ENCODE measurements at places on chromosomes 5 and 9. TPM values are rescaled to one million over a fixed set of nuclear protein-coding genes. Genes with fewer than 3 reads are reported as not detected.

- DNase-seq: no peak
These were observed 37.5 kb downstream of the NUP214 start for GRCh38 chr9:131162886-131163285.

DNA sequence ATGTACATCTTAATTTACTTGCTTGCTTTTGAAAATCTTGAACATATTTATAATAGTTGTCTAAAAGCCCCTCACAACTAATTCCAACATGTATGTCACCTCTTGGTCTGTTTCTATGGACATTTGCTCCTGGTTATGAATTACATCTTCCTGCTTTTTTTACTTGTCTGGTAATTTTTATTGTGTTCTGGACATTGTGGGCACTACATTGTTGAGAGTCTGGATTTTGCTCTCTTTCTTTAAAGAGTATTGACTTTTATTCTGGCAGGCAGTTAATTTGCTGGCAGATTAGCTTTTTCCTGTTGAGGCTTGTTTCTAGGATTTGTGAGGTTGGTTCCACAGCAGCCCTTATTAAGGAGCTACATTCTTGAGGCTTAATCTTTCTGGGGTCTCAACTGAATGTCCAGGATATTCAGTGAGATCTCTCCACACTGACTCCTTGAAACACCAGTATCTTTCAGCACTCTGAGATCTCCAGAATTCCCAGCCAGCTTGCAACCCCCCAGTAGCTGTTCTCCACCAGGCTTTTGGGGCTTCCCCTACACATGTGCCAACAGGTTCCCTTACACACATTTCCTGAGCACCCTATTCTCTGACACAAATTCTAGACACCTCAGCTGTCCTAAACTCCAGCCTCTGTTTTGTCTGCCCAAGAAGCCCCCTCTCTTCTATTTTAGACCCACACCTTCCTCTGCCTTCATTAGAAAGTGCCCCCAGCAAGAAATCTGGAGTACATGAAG is 27.4 kb downstream of the KIAA1191 start:
- no peak for DNase-seq

DNA sequence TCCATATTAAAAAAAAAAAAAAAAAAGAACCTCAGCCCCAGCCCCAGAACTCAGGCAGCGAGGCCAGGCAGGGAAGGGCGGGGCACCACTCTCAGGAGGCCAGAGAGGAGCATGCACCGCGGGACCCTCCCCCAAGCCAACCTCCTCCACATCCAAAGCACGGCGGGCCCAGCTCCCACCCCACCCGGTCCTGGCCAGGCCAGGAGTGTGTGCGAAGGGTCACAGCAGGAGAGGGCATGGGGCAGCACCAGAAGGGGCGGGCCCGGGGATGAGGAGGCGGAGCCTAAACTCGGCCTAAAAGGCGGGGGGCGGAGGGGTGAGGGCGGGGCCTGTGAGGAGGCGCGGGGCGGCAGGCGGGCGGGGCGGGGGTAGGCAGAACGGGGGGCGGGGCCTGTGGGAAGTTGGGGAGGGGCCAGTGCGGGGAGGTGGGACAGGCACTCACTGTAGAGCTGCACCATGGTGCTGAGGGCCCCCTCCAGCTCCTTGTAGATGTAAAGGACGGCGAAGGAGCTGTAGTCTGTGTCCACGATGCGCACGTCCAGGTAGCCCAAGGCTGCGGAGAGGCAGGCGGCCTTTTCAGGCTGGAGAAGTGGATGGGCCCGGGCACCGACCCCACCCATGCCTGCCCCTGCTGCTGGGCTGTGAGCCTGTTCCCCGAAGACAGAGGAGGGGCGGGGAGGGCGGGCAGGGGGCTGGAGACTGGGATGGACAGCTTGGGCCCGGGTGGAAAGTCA is 1.2 kb downstream of the LCN15 start:
- DNase-seq: no peak

GRCh38 chr5:80591352-80591751 is 21.3 kb upstream of the ANKRD34B start:
- peak; percentile 87 for DNase-seq

- DNase-seq: no peak
These were observed 60.0 kb downstream of the DROSHA start for GRCh38 chr5:31471916-31472315.

- no peak for DNase-seq
These were observed 130.7 kb upstream of the TBCA start for GRCh38 chr5:77906806-77907205.

DNA sequence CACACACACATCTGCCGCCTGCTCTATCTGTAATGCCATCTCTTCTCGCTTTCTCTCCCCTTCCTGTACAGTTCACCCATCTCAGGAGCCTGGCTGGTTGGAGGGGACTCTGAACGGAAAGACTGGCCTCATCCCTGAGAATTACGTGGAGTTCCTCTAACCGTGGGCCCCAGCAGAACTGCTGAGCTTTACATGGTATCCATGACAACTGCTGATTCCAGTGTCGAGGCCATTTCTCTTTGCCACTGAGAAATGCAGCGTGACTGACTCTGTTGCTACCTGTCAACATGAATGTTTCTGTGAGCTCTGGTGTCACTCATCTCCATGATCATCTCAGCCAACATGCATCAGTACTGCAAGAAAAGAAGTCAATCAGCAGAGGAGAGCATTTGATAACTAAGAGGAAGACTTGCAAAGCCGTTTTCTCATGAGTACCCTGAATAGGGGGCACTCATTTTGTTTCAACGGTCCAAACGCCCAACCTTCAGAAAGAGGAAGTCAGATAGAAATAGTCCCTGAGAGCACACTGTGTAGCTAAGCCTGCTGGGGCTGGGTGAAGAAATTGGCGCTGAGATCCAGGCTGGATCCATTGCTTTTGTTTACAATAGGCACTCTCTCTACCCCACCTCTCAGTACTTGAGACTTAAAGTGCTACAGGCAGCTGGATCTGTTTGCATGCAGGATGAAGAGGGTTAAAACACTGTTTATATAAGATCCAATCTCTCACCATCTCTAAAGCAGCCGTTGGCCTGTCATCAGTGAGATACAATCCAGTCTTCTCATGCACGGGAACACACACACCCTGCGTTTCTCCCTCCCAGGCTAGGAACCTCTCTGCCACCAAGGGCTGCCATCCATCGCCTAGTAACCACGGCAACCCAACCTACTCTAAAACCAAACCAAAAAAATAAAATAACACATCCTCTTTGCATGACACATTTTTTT is 180.9 kb downstream of the NR3C1 start:
- DNase-seq: no peak

- no peak for DNase-seq
These were observed 12.5 kb downstream of the SRFBP1 start for GRCh38 chr5:121974261-121974660.

DNA sequence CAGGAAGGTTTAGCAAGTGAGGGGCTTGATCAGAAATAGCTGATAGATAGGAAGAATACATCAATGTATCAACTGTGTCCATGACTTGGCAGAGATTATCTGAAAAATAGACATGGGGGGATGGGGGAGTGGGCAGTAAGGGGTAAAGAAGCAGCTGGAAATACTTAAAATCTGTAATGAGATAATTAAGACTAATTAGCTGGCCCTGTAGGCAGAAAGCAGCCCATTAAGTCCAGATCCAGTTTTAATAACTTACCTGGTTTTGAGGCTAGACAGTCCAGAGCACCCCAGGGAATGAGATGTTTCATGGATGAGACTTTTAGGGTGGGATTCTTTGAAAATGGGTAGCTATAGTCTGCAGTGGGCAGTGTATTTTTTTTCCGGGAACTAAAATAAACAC is 116.9 kb upstream of the TLX3 start:
- DNase-seq: no peak

- no peak for DNase-seq
These were observed 40.3 kb downstream of the TNFAIP8 start for GRCh38 chr5:119396030-119396664.

GRCh38 chr9:135376511-135377265 is 102.9 kb upstream of the PPP1R26 start:
- no peak for DNase-seq

GRCh38 chr9:103068753-103069152 is 73.6 kb downstream of the CYLC2 start:
- DNase-seq: no peak

DNA sequence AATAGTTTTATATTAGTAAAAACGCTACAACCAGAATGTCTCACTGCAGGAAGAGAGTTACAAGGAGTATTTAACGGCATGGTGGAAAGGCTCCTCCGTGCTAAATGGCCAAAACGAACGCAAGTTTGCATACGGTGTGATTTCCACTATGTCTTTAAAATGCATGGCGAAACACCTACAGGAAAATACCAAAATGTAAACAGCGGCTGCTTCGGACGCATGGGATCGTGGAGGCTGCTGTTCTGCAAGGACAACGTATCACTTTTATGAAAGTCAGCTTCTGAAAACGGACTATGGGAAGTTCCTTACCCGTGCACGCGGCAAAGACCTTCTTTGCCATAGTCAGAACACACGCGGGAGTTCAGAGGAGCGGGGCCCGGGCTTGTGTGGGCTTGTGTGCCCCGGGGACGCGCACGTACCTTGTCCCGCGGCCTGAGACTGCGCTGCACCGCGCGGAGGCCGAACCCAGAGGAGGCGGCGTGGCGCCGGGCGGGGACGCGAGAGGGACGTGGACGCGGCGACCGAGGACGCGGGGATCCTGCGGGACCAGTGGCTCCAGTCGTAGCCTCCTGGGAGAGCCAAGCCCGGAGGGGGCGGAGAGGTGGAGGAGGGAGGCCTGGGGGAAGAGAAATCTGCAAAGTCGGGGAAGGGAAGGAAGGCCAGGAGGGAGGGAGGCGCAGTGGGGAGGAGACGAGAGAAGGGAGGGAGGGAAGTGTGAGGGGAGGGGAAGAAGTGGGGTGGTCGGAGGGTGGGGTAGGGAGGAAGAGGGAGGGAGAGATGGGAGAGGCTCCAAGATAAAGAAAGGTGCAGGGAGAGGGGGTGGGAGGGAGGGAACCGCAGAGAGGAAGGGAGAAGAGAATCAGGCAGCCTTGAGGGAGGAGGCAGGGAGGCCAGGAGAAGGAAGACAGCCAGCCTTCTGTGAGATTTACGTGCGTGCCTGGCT is at the start of gene CMBL:
CMBL (minus strand) TSS at position 697 of the 943 bp plus-strand sequence. CDS start 17,140 bp downstream, outside the sequence.
- no peak for DNase-seq

DNA sequence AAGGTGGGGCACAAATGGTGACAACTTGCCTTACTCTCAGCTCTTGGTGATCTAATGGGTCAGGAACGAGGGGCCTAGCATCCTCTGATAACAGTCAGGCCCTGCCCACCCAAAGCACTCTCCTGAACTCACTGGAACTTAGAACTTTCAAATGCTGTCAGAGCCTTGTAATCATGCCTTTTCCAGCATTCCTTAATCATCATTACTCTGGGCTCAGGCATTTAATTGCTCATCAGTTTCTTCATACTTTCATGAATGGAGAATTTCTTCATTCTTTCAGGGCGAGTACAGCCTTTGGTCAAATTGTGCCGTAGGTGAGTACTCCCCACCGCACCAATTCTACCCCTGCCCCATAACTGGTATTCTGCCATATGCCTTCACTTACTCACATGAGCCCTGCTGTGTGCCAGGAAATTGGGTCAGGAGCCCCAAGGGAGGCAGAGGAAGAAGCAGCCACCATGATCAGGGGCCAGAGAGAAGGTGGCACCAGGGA is 30.2 kb upstream of the DUSP1 start:
- peak; percentile 83 for DNase-seq

DNA sequence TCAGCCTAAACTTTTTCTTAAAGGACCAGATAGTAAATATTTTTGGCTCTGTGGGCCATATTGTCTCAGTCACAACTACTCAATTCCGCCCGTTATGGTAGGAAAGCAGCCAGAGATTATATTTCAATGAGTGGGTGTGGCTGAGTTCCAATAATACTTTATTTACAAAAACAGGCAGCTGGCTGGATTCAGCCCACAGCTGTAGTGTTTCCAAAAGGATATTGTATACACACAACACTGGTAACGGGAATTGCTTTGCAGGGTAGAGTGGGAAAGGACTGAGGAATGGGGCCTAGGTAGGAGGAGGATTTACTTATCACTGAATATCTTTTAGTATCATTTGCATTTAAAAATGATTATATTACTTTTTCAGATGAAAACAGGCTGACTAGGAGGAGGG is 21.0 kb downstream of the GCNT4 start:
- DNase-seq: no peak

DNA sequence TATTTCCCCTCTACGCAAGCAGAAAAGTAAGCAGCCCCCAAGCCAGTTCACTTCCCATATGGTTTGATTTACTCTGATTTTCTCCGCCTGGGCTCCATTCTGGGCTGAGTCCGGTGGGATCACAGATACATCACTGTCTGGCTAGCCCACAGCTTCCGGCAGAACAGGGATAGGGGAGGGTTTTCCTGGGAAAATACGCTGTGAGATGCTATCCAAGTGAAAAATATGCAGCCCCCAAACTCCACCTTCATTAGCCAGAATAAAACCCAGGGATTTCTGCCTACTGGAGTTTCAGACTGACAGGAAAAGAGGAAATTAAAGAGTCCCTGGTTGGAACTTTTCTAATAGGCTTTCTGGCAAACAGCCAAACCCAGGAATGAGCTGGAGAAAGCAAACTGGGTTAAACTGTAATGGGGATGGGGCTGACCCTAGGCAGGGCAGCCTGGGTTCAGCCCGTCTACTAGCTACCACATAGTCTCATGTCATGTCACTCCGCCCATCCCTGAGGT is 16.9 kb upstream of the NIPAL4 start:
- no peak for DNase-seq

DNA sequence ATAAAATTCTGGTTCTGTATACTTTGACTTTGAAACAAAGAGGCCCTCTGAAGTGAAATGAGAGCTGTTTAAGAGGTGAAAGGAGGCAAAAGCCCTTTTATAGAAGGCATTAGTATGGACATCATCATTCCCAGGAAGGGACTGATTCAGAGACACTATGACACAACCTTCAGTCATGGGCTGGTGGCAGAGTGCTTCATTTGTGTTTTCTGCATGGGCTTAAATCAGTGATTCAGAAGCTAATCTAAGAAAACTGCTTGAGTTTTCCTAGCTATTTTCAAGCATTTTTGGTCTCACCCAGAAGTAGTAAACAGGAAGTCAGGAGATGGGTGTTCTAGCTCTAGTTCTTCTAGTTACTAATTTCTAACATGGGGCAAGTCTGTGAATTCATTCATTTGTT is 288.9 kb downstream of the TRPM3 start:
- DNase-seq: peak; percentile 14

GRCh38 chr5:152221721-152222629 is 183.1 kb downstream of the NMUR2 start:
- no peak for DNase-seq

- no peak for DNase-seq
These were observed 17.3 kb downstream of the DAPK1 start for GRCh38 chr9:87515006-87515405.

DNA sequence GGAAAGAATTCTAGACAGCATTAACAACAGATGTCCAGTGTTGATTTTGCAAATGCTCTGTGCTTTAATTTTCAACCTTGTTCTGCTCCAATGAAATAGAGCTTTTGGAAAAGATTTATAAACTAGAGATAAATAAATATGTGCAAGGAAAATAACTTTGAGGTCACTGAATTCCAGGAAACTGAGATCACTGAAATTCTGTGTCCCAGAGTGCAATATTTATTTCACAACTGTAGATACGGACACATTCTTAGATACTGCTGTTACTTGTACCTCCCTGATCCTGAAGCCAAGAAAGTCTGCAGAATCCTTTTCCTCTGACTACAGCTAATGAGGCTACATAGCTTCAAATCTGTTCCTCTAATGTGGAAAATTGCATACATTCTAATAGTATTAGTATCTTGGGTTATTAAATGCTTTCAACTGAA is 222.9 kb downstream of the DOCK8 start:
- DNase-seq: no peak

HRH2 gene
- total RNA-seq: 1.1 TPM

AQP7 gene
- total RNA-seq: not detected

SHC3 gene
- total RNA-seq: 5.1 TPM

FOXD4L6 gene
- total RNA-seq: not detected

CNTFR gene
- 1.1 TPM for total RNA-seq

IL3 gene
- not detected for total RNA-seq

NIPAL4 gene
- total RNA-seq: 22.7 TPM

TEX48 gene
- total RNA-seq: not detected

FRMD3 gene
- total RNA-seq: 5.2 TPM

DNAH5 gene
- 4.4 TPM for total RNA-seq

Measured in kidney epithelial cell (primary cell).